Glomerular endothelial cell (primary cell): ENCODE measurements at places on chromosomes 5 and 9. TPM values are rescaled to one million over a fixed set of nuclear protein-coding genes. Genes with fewer than 3 reads are reported as not detected.

PPP3R2 gene
- not detected in 2 replicates for total RNA-seq

GRCh38 chr9:108057421-108058134 is 568.0 kb upstream of the KLF4 start:
- DNase-seq: no peak

DNA sequence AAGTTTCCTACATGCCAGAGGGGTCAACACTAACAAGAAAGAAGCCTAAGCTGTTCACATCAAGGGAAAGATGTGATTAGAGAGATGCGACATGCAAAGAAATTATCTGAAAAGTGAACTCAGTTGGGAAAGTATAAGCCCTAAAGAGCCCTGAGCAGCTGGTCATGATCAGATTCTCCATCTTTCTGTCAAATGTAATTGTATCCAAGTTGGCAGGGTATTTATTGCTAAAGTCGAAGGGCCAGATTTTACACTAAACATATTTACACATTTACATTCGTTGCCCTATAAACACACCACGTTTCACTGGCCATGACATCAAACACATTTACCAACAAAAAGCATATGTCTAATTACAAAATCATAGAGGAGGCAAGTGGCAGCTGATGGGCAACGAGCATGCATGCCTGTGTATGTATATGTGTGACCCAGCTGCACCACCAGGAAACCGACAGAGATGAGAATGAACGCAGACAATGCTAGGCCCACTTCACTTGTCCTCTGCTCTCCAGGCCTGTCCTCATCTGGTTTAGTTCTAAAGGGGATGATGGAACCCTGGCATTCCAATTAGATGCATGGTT is 6.3 kb downstream of the FOXD1 start:
- DNase-seq: no peak

- no peak for DNase-seq
These were observed 78.9 kb downstream of the ALDH7A1 start for GRCh38 chr5:126516133-126516532.

- no peak for DNase-seq
These were observed 85.9 kb downstream of the GALNT10 start for GRCh38 chr5:154276261-154276972.
